Spinal cord (tissue), 10 donors: ENCODE measurements at places on chromosomes 13 and 19. TPM values are rescaled to one million over a fixed set of nuclear protein-coding genes. Genes with fewer than 3 reads are reported as not detected.

DNA sequence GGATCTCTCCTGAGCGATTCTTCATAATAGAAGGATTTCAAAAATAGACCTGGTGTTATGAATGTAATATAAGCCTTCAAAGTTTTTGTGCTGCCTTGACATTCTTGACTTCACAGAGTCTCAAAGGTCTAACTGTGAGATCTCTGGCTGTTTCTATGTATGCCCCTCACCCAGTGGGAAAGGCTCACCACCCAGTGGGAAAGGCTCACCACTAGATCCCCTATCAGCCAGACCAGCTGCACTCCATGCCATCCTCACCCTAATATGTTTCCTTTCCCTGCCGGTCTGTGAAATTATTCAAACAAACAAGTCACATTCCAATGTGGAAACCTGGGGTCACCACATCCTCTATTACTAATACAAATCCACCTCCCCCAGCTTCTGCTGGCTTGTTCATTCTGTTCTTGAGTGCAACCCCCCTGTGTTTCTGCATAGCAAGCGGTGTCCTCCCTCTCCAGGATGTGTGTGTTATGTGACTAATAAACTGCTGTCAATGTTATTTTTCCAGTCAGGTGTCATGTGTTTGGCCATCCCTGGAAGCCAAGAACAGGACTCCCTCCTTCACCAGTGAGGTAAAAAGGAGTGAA, 13.8 kb upstream of the SLITRK1 start:
- no peak for DNase-seq

- DNase-seq = no peak
These were observed 54.6 kb upstream of the RAP2A start for GRCh38 chr13:97379386-97379785.

DNA sequence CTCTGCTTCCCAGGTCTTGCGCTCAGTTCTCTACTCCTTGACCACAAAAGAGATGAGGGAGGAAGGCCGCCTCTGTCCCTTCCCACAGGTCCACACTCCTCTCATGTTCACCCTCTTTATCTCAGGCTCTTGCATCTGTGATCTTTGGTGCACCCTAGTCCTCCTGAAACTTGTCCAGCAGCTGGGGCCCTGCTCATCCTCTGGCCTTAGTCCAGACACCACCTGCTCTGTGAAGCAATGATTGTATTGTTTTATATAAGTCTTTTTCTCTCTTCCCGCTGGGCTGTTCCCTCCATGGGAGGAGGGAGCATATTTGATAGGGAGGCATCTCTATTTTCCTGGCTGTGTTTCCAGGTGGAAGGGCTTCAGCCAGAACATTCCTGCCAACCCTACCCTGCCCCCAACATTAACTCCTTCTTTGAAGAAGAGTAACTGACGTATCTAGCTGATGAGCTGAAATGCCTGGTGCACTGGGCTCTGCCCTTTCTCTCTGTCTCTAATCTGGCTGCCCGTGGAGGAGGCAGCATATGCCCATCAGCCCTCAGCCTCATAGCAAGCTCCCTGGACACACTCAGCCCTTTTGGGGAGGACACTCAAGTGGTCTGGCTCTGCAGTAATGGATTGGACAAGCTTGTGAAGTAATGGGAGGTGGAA, 38.2 kb upstream of the SIAH3 start:
- no peak for DNase-seq

DNA sequence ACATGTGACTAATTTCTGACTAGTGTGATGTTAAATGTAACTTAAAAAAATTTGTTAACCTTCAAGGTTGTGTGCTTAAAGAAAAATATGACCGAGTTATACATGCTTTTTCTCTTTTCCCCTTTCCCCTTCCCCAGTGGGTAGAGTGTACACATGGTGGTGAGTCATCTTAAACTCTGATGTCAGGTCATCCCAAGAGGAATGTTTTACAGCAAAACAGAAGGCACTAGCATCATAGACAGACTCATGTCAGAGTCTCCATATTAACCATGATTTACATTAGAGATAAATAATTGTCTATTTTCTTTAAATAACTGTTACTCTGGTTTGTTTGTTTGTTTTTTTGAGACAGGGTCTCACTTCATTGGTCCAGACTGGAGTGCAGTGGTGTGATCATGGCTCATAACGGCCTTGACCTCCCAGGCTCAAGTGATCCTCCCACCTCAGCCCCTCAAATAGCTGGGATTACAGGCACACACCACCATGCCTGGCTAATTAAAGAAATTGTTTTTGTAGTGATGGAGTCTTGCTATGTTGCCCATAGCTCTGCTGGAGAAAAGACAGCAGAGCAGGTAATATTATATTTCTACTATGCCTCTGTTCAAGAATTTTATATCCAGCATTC, 160.4 kb upstream of the PCDH9 start:
- DNase-seq = no peak

DNA sequence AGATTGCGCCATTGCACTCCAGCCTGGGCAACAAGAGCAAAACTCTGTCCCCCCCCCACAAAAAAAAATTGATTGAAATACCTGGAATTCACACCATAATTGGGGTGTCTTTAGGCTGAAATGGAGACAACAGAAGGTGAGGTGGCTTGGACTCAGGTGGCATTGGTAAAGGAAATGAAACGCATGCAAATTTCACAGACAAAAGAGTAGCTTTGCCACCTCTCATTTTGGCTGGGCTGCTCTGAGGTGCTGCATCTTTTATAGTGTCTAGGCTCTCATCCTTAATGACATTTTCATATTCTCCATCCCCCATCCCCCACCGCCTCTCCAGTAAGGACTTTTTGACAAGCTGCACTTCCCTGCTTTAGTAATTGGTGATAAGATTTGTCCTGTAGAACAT, 6.9 kb downstream of the UBE2L5 start:
- DNase-seq = no peak

DNA sequence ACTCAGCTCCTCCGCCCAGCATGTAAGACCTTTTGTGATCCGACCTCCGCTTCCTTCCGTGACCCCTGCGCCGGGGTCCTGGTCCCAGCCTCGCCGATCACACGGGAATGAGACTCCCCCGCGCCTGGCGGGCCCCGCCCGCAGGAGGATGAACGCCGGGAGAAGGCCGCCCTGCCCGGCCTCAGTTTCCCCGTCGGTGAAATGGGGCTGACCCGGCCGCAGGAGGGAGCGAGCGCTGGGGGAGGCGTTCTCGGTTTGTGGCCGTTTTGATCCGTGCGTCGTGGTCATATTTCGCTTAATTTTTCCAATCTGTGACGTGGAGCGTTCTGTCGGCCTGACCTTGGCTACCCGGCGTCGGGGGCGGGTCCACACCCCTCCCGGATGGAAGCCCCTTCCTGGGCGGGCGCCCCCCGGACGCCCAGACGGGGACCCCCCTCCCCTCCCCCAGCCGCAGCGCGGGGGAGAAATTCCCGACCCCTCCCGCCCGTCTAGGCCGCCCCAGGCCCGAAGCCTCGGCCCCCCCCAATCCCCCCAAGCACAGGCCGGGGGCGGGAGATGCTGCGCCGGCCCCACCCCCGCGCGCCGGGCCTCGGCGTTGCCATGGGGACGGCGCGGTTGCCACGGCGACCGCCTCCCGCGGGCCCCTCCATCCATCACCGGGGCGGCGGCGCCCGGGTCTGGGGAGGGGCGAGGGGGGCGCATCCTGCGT, 11.1 kb downstream of the PALM start:
- DNase-seq = no peak

PALM gene
- polyA plus RNA-seq = 260 TPM

SMIM44 gene
- polyA plus RNA-seq = not detected

DNA sequence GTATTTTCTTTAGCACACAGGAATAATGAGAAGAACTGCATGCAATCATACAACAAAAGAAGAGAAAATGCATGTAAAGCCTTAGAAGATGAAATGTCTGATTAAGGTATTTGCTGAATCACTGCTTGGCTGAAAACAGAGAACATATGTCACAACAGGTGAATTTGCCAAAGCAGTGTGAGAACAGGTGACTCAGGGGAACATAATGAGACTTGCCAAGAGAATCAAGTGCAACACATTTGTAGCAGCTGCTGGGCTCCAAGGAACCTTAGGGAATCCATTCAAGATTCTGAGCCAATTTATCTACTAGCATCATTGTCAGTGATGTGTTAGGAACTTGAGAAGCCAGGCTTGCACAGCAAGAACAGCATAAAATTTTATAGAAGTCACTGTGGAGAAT, 273.1 kb downstream of the PCDH20 start:
- DNase-seq = no peak

GRCh38 chr19:14413693-14414181, 5.4 kb downstream of the DDX39A start:
- DNase-seq = no peak

ZNF473 gene
- polyA plus RNA-seq = 13.9 TPM

DNA sequence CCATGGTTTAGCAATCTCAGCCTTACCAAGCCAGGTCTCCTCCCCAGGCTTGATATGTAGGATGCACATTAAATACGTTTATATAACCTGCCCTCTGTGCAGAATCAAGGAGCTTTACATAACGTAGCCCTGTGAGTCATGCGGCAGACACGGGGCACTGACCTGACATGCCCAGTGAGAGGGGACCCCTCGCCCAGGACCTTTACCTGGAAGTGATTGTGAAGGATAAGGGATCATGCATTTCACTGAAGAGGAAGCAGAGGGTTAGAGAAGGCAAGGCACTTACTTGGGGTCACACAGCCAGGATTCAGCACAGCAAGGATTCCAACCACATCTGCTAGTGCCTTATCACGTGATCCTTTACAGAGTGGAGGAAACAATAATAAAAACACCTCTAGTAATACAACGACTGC, 18.9 kb upstream of the FOSB start:
- peak; percentile 31 for DNase-seq

SLC17A7 gene
- polyA plus RNA-seq = 0.51 TPM
